ENCODE measurements at places on chromosomes 12 and 14.

DNA sequence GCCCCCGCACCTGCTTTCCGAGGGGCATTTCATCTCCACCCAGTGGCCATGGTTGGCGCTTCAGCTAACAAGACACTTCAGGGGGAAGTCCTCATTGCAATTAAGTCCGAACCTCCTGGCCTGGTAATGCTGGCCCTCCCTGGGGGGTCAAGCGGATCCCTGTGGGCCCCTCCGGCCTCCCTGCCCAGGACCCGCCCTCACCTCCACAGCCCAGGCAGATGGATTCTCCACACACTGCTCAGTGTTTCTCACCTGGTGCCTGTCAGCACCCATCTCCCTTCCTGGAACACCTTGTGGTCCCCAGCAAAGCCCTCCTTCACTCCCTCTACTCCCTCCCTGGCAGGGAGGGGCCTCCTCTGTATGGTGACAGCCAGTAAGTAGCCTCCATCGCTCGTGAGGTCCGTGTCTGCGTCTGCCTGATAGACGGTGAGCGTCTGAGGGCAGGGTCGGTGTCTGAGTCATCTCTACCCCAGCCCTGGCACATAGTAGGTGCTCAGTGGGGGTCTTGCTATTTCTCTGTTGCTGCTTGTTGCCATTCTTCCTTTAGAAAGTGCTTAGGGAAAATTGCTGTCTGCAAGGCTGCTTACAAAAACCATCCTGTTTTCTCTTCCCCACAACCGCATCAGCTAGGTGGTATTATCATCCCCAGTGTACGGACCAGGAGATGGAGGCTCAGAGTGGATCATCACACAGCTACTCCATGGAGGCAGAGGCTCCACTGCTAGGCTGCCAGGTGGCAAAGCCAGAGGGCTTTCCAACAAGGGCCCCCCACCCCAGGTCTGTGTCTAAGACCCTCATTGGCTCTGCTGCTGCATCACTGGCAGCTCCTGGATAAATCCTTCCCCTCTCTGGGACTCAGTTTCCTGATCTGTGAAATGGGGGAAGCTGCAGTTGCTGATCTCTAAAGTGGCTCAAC is 39.7 kb upstream of the EML1 start:
- DNase-seq: peak; percentile 32
- peaks cover 67% of the 10 kb centered on the region for H3K4me1 ChIP-seq
- H3K36me3 ChIP-seq: no peaks in the 10 kb centered on the region
- H3K4me3 ChIP-seq: no peak overlapping the region

- no peaks in the 10 kb centered on the region for H3K4me1 ChIP-seq
- H3K36me3 ChIP-seq: no peaks in the 10 kb centered on the region
- peak; percentile 75 for DNase-seq
Measured at GRCh38 chr12:110102255-110102654, 21.9 kb upstream of the IFT81 start.

- peak within 1 kb of the TSS; percentile 87 for H3K4me3 ChIP-seq
- H3K4me1 ChIP-seq: peaks cover 1% of the 10 kb centered on the region
- H3K27me3 ChIP-seq: no peaks in the 10 kb centered on the region
- peak; percentile 68 for DNase-seq
- no peaks in the 10 kb centered on the region for H3K36me3 ChIP-seq
Measured at GRCh38 chr12:43835656-43836474, at the start of gene TMEM117. TMEM117 (plus strand) TSS chr12:43836081.

DNA sequence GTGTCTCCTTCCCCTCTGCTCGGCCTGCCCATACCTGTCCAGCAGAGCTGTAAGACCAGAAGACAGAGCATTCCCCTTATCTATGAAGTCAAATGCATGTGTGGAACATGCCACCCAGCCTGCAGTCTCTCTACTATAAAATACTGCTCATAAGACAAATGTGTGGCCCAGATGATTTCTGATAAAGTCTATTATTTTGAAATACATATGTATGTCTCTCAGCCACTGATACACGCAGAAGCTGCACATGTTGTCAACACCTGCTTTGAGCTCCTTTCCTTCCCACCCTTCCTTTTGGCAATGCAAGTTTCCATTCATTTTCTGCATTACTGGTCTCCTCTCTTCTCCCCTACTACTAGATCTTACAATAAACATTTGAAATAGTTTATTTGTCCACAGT is 38.8 kb downstream of the NTF3 start:
- no peak for DNase-seq
- H3K4me1 ChIP-seq: no peaks in the 10 kb centered on the region
- no peak overlapping the region for H3K4me3 ChIP-seq
- H3K27ac ChIP-seq: no peak overlapping the region
- no peaks in the 10 kb centered on the region for H3K36me3 ChIP-seq

- H3K27ac ChIP-seq: no peak overlapping the region
- H3K4me3 ChIP-seq: no peak overlapping the region
- no peak for DNase-seq
- no peaks in the 10 kb centered on the region for H3K27me3 ChIP-seq
- H3K4me1 ChIP-seq: no peaks in the 10 kb centered on the region
Measured at GRCh38 chr14:47846008-47846407, 170.6 kb upstream of the MDGA2 start.

DNA sequence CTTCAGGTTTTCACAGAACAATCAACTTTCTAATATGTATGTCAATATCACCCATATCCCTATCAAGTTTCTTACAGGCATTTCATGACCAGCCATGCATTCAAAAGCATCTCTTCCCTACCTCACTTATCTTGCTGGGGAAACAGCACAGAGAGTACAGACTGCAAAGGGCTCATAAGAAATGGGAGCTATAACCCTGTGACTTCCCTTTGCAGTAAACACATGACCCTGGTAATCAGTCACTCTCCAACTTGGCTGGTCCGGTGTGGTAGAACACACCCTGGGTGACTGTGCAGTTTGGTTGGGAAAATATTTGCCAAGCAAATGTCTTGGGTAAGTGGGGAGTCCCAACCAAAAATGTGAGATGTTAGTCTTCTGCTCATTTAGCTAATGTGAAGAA is 49.4 kb upstream of the TMCC3 start:
- no peak for DNase-seq
- no peaks in the 10 kb centered on the region for H3K4me1 ChIP-seq
- H3K27ac ChIP-seq: no peak overlapping the region
- no peaks in the 10 kb centered on the region for H3K36me3 ChIP-seq

- no peak overlapping the region for H3K4me3 ChIP-seq
- no peaks in the 10 kb centered on the region for H3K27me3 ChIP-seq
- DNase-seq: no peak
- H3K27ac ChIP-seq: no peak overlapping the region
Measured at GRCh38 chr12:128662101-128662500, 161.7 kb downstream of the SLC15A4 start.

GRCh38 chr14:31232081-31232480 is 24.5 kb upstream of the HECTD1 start:
- H3K27me3 ChIP-seq: no peaks in the 10 kb centered on the region
- H3K36me3 ChIP-seq: no peaks in the 10 kb centered on the region
- H3K4me3 ChIP-seq: no peak overlapping the region

DNA sequence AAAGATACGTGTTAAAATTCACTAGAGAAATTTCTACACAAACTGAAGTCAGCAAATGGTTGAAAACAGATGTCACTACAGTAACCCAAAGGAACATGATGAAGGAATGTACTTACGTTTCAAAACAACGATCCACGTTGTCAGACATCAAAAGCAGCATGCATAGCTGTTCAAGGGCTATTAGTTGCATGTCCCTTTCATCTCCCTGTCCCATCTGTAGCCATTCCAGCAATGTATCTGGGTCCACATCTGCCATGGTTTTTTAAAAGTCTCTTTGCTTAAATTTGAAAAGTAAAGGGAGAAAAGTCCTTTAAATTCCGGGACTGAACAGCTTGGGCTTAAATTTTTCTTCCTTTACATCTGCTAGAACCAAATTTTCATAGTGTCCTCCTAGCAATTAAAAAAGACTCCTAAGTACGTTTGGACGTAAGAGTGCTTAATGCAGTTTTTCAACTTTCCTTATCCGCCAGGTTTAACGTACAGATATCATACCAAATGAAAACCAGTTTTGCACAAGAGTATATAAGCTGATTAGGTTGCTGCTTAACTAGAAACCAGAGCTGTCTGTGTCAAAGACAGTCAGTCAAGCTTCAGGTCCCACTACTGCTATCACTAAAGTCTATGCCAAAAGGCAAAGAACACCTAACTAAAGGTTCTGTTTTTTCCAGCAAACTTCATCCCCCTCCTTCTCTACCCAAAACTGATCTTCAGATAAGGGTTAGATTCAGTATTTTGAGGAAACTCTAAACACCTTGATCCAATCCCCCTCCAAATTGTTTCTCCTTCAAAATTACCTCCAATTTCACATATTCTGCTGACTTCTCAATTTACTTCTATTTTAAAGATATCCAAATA is 1.7 kb downstream of the HECTD1 start:
- H3K36me3 ChIP-seq: peaks cover 37% of the 10 kb centered on the region
- DNase-seq: peak; percentile 78
- no peaks in the 10 kb centered on the region for H3K27me3 ChIP-seq
- H3K4me3 ChIP-seq: no peak overlapping the region
- no peak overlapping the region for H3K27ac ChIP-seq
- H3K4me1 ChIP-seq: peaks cover 3% of the 10 kb centered on the region

DNA sequence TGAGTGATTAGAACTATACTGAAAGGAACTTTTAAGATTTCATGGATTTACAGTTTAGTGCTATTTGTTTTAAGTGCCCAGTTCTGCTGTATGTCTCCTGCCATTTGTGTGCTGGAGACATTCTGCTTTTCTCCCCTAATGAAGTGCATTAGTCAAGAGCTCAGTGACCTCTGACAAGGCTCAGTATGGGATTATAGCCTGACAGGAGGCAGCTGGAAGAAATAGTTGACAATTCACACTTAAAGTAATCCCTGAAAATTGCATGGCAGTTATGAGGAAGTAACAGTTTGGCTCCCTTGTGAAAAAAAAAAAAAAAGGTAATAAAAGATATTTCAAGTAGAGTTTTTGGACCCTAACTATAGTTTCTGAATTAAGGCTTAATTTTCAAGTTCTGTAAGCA is 70.3 kb downstream of the ALX1 start:
- no peaks in the 10 kb centered on the region for H3K36me3 ChIP-seq
- no peak for DNase-seq
- no peaks in the 10 kb centered on the region for H3K27me3 ChIP-seq
- no peak overlapping the region for H3K4me3 ChIP-seq
- no peaks in the 10 kb centered on the region for H3K4me1 ChIP-seq

GRCh38 chr12:29216797-29217575 is 67.9 kb downstream of the FAR2 start:
- DNase-seq: peak; percentile 45
- no peak overlapping the region for H3K4me3 ChIP-seq
- no peak overlapping the region for H3K27ac ChIP-seq

GRCh38 chr14:68981539-68981976 is 2.5 kb upstream of the ACTN1 start:
- no peak overlapping the region for H3K4me3 ChIP-seq
- peak overlapping the region; percentile 33 for H3K27ac ChIP-seq
- H3K27me3 ChIP-seq: no peaks in the 10 kb centered on the region
- H3K4me1 ChIP-seq: peaks cover 20% of the 10 kb centered on the region

Data from mesenchymal stem cell (in vitro differentiated cells and primary cell).